Cerebellar cortex (tissue), 1 donor: ENCODE measurements at places on chromosomes 3 and 15.

DNA sequence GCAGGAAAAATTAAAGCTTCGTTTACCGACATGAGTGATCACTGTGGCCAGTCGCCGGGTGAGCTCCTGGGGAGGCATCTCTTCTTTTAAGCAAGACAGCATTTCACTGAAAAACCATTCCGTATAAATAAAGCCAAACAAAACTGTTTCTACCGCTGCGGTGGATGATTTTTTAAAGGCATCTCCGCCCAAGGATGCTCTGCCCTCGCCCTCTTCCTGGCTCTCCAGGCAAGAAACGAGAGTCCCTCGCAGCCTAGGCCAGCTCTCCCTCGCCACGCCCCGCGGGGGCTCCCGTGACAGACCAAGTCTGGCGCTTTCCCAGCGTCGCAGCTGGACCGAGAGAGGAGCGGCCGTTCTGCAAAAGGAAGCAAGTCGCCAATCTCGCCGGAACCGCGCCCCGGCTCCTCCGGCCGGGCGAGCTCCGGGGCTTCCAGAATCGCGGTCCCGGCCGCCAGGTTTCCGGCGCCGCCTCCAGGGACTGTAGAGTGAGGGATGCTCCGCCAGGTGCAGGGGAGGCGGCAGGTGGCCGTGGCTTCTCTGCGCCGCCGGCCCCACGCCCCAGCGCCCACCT is 458 bp downstream of the MCF2L2 start:
- DNase-seq = peak; percentile 63

DNA sequence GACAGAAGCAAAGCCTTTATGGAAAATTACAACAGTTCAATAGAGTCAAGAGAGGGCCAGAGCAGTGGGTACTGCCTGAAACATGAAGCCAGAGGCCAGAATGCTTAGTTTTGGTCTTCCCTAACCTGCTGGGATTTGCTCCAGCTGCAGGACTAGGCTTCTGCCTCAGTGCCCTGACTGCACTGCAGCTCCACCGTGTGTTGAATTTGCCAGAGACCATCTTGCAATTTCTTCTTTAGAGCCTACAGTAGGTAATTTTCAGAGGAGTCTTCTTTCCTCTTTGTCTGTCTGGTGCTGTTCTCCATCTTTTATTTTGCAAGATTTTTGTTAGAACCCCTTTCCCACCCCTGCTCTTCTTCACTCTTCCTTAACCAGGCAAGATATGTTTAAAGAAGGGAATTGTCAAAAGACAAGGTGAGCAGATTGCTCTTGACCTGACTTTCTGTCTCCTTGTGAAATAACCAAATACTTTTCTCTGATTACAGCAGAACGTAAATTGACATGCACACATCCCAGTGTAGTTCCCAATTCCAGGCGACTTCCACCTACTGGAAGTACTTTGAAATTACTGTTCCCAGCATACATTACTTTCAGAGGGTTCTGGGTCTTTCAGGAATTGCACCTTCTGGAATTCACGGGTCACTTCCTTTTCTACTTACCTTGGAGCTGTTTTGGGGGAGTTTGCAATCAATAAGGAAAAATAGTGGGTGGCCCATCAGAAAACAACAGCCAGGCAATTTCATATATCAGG is 161.2 kb downstream of the MINAR1 start:
- DNase-seq = peak; percentile 10

GRCh38 chr15:44308415-44308814 is 19.9 kb downstream of the GOLM2 start:
- no peak for DNase-seq

- DNase-seq = no peak
Measured at GRCh38 chr15:78627348-78627747, 6.6 kb upstream of the CHRNA3 start.

- no peak for DNase-seq
Measured at GRCh38 chr3:177150970-177151627, 46.2 kb downstream of the TBL1XR1 start.

DNA sequence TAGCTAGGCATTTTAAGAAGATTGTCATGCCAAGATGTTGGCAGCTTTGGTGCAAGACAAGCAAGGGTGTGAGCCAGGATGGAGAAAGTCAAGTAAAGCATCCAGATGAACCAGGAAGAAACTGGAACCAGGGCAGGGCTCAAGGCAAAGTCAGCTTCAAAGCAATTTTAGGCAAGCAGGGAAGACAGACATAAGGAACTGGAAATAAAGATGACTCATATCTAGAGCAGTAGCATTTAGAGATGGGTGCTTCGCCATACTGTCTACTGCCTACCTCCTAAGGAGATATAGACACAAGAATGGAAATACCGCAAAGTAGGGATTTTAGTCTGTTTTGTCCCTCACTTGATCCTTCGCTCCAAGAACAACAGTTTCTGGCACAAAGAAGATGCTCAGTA is 59.9 kb downstream of the RYR3 start:
- DNase-seq = no peak

DNA sequence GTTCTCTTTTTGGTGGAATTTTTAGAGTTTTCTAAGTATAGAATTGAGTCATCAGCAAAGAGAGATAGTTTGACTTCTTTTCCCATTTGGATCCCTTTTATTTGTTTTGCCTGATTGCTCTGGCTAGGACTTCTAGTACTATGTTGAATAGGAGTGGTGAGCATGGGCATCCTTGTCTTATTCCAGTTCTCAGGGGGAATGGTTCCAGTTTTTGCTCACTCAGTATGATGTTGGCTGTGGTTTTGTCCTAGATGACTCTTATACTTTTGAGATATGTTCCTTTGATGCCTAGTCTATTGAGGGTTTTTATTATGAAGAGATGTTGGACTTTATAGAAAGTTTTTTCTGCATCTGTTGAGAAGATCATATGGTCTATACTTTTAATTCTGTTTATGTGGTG is 72.5 kb downstream of the TNFAIP8L3 start:
- no peak for DNase-seq

DNA sequence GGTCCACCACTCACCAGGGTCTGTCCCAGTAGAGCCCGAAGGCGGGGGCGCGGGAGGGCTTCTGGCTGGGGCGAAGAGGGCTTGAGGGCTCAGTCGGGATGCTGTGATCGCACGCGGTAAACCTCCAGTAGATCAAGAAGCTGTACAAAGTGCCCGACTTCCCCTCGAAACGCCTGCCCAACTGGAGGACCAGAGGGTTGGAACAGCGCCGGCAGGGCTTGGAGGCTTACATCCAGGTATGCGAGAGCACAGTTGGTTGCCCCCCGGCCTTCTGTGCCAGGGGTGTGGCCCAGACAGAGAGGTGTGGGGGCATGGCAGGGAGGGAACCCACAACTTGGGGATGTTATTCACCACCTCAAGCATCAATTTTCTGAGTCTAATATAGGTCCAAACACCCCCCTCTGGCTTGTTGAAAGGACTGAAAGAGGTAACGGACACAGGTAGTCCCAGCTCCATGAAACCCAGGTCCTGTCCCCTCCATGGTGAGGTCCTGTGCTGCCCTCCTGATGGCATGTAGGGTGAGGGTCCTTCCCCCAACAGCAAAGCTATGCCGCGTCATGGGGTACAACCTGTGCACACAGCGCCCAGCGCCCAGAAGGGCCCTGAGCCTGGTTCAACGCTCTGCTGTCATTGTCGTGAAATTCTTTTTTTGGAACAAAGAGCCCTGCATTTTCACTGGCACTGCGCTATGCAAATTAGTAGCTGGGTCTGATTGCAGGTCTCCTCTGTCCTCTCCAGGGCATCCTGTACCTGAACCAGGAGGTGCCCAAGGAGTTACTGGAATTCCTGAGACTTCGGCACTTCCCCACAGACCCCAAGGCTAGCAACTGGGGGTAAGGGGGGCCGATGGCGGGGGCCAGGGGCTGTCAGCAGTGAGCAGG is 1.2 kb downstream of the SNX22 start:
- DNase-seq = peak; percentile 63

DNA sequence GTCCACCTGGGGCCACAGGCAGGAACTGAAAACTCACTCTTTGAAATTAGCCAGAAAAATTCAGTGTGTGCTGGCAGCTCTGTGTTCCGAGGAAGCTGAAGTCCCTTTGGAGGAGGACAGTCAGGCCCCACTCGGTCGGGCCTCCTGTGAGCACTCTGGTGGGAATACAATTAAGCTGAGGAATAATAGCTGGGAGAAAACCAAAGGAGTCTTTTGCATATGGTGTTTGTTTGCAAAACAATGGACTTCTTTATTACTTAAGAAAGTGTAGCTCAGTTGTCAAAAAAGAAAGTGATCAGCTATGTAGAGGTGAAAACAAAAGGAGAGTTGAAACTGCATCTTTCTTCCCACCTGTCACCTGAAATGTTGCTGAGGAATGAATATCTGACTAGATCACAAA is 202.5 kb downstream of the MEIS2 start:
- DNase-seq = no peak

- no peak for DNase-seq
Measured at GRCh38 chr3:149174901-149175300, 45.5 kb downstream of the HPS3 start.

DNA sequence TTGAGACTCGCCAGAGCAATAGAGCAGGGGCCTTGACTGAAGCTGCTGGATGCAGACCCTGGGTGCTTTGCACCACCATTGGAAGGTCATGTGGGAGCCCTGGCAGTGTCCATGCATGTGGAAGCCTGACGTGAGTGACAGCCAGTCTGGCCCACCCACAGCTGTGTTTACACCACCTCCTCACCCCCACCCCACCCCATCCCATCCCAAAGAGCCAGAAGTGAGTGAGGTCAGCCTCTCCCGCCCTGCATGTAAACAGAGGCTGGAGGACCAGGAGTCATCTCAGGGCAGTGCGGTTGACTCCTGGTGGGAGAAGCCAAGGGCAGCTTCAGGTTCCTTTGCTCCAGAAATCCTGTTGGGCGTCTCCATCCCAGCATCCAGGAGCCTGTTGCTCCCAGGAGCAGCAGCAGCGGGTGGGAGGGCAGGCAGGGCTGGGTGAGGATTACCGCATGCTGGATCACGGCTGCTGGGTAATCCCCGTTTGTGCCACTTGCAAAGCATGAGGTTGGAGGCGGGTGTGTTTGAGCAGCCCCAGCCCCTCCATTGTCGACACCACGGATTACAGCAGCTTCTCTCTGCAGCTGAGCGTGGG is 44.6 kb downstream of the CORO2B start:
- DNase-seq = no peak

DNA sequence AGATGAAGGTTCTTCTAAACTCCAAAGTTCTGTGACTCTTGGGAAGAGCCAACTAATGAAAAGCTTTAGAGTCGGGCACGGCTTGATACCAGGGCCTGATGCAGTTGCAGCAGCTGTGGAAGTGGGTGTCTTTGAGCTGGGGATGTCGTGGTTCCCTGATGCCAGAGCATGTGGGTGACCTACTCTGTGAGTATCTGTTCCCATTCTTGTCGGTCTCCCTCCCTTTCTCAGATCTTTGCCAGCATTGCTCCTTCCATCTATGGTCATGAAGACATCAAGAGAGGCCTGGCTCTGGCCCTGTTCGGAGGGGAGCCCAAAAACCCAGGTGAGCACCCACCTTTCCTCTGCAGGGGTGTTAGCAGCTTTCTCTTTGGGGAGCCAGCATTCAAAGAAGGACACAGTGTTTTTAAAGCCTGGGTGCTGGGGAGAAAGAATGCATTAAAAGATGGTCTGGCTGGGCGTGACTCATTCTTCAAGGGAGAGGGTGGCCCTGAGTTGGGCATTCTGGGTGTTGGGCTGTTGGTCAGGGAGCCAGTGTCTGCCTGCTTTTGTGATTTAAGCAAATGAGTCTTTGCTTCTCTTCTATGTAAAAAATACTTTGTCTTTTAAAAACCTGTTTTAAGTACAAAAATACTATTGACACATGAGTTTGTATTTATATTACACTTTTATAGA is 13.2 kb upstream of the PODXL2 start:
- DNase-seq = no peak

- DNase-seq = no peak
Measured at GRCh38 chr15:66388576-66388975, 1.9 kb downstream of the MAP2K1 start.

- no peak for DNase-seq
Measured at GRCh38 chr3:45090855-45091254, 55.3 kb downstream of the CDCP1 start.

DNA sequence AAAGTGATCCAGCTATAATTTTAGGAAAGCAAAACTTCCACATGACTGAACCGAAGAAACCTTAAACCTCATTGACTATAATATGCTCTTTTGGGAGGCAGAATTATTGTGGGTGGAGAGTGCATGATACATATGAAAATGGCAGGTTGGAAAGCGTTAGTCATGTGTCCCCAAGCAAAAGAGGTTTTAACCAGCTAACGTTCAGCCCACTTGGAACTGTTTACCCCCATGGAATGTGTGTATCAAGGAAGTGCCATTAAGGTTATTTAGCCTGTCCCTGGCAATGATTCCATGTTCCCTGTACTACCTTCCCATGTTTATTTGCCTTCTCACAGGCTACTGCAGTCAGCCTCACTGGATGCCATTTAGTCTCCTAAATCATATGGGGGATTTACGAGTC is 44.1 kb upstream of the LRRC58 start:
- no peak for DNase-seq

- DNase-seq = no peak
Measured at GRCh38 chr3:195236801-195237570, 34.0 kb downstream of the XXYLT1 start.

DNA sequence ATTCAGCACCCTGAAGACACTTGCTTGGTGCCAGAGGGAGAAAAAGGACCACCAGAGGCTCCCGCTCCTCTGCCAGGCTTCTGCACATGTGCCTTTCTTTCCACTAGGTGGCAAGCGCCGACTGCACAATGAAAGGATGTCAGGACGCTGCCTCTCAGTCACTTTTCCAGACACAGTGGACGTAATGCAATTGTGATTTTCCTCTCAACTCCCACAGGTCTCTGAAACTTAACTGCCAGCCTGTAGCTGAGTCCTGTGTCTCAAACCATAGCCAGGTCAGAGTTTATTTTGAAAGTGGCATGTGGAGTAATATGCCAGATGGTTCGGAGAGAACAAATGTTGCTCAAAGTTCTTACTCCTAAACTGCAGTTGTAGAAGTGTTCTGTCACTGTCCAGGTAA is 162.9 kb downstream of the ITPR1 start:
- peak; percentile 71 for DNase-seq

GRCh38 chr15:82986442-82986780 is 401 bp downstream of the RAMAC start:
- no peak for DNase-seq

- DNase-seq = no peak
Measured at GRCh38 chr3:10845839-10846656, 30.0 kb downstream of the SLC6A11 start.

GRCh38 chr3:160633361-160634083 is 43.4 kb upstream of the ARL14 start:
- DNase-seq = no peak

DNA sequence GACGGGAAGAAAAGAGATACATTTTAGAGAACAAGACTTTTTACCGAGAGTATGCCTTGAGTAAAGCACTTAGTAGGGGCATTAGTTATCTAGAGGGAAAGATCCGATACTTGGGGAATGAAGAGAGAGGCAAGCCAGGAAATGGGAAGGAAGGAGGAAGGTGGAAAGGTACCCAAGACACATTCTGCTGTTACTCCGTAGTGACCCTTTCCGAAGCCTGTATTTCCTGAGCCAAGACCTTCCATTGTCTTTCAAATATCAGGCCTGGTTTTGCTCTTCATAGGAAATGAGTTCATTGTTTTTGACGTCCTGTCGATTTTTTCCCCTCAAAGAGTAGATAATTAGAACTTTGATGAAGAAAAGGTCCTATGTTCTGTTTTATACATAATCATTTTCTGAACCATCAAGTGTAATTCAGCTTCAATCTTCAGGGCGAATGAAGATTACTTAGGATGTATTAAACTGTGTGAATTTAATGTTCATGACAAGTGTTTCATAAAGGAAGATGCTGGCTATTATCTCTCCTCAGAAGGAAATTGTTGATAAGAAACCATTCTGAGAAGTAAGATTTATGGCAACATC is 95.7 kb downstream of the PPM1L start:
- no peak for DNase-seq

- no peak for DNase-seq
Measured at GRCh38 chr3:339351-339750, 142.8 kb downstream of the CHL1 start.

- DNase-seq = peak; percentile 34
Measured at GRCh38 chr3:40120806-40121205, 188.7 kb upstream of the EIF1B start.
